Left cardiac atrium (tissue), 4 donors: ENCODE measurements at places on chromosomes 5 and 9. TPM values are rescaled to one million over a fixed set of nuclear protein-coding genes. Genes with fewer than 3 reads are reported as not detected.

WDR38 gene
- total RNA-seq: not detected

GRCh38 chr5:145479271-145479670, 355.9 kb downstream of the PRELID2 start:
- no peak for DNase-seq

DNA sequence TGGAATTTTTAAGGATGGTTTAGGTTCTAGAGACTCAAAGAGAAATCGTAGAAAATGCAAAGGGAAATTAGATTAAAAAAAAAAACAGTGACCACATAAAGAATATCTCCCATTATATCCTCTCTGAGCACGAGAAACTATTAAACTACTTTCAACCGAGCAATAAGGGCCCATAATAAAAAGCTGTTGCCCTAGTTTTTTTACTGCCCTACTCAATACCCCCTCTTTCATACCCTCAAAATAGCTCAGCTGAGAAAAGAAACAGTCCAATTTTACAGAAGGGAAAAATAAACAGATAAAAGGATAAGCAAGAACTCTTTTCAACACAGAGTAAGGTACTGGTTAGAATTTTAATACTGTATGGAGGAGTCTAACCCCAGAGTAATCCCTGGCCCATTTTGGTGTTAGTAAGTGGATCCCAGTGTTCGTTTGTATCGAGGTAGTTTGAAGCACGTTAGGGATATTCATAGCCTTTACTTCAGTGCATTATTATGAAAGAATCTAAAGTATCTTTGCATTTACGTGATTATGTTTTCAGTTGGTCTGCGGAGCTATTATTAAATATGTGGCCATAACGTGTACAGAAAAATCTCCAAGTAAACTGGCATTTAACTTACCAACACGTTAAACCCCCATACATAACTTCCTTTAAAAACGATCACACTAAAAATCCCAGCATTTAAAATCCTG, 980 bp upstream of the RHOBTB3 start:
- DNase-seq: no peak

DNA sequence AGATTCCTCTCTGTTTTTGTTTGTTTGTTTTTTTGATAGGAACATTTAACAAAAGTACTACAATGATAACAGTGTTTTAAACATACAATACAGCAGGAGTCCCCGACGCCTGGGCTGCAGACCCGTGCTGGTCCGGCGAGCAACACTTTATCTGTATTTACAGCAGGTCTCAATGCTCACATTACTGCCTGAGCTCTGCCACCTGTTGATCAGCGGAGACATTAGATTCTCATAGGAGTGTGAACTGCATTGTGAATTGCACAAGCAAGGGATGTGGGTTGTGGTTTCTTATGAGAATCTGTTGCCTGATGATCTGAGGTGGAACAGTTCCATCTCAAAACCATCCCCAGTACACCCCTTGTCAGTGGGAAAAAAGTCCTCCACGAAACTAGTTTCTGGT, 1068.5 kb upstream of the CDH10 start:
- no peak for DNase-seq

DNA sequence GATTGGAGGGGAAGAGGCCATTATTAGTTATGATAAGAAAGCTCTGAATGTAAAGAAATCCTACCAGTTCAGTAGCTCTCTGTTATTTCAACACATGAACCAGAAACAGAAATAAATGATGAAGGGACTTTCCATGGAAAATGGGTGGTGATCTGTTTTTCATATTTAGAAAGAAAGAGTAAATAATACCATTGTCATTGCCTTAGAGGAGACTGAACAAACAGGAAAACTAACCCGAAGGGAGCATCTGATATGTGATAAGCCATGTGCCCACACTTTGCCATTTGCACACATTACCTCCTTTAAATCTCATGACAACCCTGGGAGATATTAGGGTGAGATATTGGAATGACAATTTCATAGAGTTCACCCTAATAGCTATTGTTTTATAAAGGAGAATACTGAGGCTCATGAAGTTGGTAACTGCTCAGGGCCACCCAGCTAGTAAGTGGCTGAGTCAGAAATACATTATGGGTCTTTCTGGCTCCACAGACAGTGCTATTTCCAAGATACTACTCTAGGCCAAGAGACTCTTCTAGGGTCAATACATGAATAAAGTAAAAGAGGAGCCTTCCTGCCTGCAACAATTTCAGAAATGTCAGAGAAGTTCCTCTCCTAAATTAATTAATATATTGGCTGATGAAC, 111.0 kb upstream of the SLIT3 start:
- DNase-seq: no peak

DNA sequence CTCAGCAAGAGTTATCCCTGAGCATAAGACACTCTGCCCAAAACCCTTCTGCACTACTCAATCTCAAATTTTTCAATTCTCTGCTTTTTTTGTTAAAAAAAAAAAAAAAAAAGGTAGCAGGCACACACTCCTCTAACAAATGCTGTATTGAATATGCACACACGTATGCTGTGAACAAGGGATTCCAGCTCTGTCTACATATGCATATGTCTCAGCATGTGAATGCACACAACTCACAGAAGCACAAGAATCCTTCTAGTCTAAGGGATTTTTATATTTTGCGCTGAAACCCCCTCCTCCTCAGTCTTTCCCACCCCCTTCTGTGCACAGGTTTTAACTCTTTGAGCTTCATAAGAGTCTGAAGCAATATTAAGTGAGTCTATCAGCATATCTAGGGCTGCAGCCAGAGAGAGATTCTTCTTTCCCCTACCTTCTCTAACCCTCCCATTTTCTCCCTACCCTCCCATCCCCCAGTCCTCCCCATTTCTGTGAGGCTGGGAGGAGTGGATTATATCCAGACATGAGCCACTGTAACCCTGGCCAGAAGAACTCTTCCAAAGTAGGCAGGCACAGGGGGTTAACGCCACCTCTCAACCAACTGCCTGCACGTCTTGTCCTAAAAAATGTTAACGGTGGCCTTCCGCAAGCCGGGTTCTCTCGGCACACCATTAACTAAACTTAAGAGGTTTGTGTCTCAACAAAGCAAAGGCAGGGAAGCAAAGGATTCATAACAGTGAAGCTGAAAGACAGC, 1.0 kb downstream of the GABRB2 start:
- no peak for DNase-seq

DNA sequence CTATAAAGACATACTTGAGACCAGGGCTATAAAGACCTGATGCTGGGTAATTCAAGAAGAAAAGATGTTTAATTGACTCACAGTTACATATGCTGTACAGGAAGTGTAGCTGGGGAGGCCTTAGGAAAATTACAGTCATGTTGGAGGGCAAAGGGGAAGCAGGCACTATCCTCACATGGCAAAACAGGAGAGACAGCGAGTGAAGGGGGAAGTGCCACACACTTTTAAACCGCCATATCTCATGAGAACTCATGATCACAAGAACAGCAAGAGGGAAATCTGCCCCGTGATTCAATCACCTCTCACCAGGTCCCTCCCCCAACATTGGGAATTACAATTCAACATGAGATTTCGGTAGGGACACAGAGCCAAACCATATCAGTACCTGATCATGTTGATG, 89.9 kb upstream of the ADAMTSL1 start:
- no peak for DNase-seq

DNA sequence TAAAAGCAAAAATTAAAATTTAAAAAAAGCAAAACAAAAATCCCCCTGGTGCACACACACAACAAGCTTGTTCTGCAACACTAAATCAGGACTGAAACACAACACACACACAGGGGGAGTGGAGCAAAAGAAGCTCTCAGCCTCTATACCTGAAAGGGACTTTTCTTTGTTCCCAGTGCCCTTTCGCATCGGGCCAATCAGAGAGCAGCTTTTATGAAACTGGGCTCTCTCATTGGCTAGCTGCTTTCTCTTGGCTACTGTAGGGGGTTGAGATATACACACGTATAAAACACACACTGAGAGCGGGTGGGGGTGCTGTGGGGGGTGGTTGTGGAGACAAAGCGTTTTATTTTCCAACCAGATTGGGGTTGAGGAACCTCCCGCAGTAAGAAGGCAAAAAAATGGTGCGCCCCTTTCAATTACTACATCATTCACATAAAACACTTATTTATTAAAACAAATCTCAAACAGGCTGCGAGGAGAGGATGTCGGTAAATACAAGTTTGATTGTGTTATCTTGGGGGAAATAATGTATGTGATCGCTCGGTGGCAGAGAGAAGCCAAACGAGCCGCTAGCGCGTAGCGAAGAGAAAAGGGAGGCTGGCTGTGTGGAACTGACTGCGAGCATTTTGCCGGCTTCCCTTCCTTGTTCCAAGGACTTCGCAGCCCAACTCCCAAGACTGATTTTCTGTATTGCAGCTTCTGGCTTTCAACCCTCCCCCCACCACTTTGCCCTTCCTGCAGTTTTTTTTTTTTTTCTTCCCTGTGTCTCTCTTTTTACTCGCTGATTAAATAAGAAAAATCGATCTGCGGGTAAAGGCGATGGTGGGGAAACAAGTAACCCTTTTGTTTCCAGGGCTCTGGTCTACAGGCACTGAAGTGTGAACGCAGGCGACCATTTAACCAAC, 2.5 kb upstream of the ZNF608 start:
- peak; percentile 69 for DNase-seq

- no peak for DNase-seq
These were observed 94.0 kb downstream of the MLLT3 start for GRCh38 chr9:20528253-20528652.

DNA sequence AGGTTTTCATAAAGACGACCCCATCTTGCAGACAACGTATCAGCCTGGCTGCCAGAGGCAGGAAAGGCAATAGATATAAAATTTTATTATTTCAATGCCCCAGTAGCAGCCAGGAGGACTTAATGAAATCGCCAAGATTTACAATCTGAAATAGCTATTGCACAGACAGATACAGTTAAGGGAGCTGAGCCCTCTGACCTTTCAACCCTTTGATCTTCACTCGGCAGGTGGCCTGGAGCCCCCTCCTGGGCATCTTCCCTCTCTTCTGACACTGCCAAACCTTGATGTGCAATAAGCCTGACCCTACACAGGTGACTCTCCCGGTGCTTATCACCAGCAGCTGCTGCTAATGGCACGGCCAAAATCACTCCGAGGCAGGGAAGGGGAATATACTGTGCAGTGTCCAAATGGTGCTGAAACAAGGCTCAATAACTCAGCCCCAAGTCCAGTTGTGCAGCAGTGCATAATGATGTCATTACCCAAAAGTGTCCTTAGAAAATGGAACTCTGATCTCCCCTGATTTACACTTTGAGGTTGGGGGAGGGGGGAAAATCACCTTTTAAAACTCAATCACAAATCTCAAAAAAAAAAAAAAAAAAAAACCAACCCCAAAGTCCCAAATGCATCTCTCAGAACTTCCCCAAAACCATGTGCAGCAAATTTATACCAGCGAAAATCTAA, 242.0 kb downstream of the CRB2 start:
- DNase-seq: no peak

- DNase-seq: no peak
These were observed 98.2 kb downstream of the DAP start for GRCh38 chr5:10662661-10663488.
